ENCODE measurements at places on chromosomes 4 and X.

GRCh38 chr4:127586922-127587571, 45.7 kb upstream of the INTU start:
- DNase-seq, result no peak

DNA sequence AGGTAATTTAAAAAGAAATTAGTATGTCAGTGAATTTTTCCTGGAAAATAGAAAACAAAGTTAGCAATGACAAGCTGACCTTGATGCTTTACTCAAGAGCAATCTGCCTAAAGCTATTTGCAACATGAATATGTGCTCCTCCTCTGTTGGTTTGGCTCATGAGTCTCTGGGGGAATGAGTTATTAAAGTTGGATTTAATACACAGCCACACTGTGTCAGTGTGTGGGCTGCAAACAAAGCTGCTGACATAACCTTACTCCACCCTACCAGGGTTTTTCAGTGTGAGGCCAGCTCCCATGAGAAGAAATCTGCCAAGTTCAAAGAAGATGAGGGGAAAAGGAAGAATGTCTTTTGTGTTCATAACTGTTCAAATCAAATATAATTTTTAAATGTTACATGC, 280.5 kb downstream of the TLL1 start:
- DNase-seq, result no peak

- DNase-seq, result no peak
Observed at GRCh38 chrX:50003927-50004326, 81.5 kb downstream of the CLCN5 start.

DNA sequence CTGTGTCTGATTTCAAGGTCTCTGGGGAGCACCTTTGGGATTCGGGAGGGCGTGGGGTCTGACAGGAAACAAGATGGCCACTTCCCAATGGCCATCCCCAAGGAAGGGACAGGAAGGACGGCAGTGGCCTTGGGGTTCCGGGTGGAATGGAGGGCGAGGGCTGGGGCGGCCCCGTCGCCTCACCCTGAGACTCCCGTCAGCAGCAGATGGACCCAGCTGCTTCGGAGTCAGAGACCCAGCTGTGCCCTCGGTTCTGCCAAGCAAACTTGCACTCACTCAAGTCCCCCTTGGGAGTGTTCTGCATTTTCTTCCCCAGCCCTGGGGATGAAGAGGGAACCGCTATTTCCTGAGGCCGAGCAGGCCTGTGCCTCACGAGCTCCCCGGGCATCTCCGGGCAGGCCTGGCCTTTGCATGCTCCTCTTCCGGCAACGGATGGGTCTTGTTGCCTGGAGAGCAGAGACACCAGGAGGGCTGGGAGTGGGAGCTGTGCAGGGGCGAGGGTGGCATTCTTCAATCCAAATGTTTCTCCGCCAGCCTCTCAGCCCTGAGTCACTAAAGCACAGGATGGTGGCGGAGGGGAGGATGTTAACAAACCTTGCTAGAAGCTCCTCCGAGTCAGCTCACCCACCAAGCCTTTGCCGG, 6.8 kb upstream of the DUSP9 start:
- DNase-seq, result no peak

DNA sequence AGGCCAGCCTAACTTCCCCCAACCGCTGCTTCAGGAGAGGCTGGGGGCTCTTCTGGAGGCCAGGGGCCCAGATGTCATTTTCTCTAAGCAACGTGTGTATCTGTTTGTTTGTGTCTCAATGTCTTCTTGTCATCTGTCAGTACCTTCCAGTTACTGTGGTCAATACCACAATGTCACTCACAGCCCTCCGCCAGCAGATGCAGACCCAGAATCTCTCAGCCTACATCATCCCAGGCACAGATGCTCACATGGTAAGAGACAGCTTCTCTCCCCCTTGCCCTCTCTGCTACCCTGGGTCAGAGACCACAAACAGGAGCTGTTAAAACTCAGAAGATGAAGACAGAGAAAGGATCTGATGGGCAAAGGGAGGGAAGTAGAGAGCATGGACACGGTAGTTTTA, 5.0 kb downstream of the XPNPEP2 start:
- no peak for DNase-seq

DNA sequence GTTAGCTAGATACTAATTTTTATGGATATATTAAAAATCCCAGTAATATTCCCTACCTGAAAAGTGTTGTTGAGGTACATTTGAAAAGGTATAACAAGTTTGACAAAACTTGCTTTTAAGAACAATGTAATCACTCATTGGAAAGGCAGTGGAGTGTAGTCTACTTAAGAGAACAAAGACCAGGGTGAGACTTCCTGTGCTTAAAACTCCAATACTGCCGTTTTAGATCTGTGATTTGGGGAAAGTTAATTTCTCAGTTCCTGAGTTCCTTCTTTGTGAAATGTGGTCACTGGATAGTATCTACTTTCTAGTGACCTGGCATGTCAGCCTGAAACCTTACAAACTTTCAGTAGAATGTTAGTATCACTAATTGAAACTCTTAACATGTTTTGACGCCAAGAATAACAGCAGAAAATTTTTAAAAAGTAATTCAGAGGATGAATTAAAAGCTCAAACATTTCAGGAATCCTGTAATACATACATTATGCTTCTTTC, 56.8 kb downstream of the PCDH7 start:
- DNase-seq, result no peak

DNA sequence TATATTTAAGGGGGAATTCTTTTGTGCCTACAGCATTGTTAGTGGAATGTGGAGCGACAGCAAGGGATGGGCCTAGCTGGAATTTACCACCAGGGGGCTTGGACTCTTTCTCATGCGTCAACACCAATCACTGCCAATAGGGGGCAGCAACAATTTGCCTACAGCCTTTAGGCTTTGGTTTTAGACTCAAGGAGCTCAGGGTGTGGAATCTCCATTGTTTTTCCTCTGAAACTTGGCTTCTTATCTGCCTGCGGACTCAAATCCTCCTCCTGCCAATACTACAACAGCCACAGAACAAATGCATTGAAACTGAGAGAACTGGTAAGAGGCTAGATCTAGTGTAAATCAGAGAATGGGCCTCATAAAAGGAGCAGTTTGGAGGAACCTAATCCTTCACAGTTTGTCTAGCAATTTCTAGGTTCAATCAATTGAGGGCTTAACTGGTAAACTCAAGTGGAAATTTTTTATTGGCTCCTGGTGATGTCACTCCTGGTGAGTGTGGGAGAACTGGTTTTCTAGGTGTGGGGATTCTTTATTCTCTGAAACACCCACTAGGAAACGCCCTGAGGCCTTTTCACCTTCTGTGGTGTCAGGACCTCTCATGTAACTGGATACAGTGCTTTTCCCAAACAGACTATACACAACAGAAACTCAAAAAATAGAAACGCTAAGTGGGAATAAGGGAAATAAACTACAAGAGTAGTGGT, 27.9 kb upstream of the TMSB4X start:
- DNase-seq, result peak; percentile 70

DNA sequence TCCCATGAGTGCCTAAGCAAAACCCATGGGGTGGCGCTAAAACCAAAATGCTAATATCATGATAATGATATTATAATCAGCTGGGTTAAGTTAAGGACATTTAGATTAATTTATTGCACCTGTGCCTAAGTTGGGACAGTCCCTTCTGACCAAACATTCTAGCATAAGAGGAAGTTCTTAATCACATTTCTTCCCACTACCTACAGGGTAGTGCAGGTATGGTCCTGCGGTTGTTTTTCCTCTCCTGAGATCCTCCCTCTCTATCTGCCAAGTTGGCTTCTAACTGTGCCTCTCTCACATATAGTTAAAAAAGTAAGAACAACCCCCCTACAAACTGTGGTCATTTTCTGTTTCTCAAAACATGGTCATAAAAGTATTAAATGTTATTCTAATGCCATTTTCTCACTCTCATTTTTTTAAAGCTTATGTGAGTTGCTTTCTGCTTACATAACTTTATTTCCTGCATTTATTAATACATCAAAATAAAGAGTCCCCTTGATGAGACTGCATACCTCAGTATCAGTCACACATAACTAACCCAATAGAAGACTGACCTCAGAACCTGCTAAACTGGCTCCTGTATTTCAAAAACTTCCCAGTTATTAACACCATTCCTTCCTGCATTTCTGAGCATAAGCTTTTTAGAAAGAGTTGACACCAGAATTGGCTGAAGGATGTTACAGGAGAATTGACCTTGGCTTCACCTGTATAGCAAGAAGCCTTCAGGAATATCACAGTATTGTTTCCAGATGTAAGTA, 1332.5 kb downstream of the FSTL5 start:
- no peak for DNase-seq

GRCh38 chr4:133059117-133059516, 90.0 kb upstream of the PCDH10 start:
- DNase-seq, result no peak

DNA sequence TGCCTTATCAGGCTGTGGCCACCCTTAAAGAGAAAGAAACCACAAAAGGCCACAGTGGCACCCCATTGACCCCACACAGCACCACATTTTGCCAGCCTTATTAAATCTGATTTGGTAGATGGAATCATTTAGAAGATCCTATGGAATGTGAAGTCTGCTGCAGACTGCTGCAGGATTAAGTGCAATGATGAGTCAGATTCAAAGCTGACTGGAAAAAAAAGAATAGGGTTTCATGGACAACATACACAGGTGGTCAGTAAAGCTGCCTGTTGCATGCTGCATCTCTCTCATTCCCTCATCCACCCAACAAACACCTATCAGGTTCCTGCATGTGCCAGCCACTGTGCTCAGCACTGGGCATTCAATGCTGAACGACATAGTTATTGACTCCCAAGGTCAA, 56.6 kb downstream of the CHST7 start:
- DNase-seq, result no peak

DNA sequence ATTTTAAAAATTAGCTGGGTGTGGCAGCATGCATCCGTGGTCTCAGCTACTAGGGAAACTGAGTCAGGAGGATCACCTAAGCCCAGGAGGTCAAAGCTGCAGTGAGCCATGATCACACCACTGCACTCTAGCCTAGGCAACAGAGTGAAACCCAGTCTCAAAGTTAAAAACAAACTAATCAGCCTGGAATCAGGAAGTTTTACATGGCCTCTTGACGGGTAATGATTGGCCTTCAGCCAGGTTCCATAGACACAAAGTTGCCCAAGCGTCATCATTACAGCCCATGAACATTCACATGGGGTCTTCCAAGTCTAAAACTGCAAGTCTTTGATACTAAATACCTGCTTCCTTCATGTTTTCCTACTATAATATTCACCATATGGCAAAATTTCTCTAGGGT, 10.0 kb upstream of the RGN start:
- DNase-seq, result no peak

DNA sequence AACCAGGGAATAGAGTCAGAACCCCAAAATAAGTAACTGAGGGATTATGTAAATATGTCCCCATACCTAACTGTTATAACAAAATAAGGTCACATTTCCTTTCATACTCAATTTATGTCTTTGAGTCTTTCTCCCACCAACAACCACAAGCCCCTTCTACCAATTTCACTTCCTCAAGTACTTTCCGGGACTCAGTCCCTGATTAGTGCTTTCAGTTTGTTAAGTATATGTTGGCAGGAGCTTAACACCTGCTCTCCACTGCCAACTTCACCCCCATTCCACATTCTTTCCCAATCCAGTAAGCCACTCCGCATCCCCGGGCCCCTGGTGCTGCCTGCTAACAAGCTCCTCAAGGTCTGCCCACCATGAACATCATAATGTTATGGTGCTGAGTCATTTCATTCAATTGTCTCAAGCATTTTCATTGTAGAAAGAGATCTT, 71.3 kb upstream of the SPRY1 start:
- no peak for DNase-seq

DNA sequence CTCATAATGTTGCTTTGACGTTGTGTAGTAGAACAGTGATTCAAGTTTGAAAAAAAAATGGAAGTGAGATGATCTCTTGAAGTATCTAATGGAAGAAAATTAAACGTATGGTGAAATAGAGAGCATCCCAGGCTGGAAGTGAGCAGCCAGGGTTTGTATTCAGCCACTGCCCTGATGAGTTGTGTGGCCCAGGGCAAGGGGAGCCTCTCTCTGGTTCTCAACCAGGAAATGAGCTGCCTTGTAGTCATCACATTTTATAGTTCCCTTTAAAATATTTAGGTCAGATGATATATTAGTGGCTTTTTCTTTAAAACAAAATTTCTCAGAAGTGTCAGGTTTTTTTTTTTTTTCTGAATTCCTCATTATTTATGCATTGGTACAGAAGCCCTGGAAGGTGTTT, 150.3 kb downstream of the GPAT3 start:
- no peak for DNase-seq

DNA sequence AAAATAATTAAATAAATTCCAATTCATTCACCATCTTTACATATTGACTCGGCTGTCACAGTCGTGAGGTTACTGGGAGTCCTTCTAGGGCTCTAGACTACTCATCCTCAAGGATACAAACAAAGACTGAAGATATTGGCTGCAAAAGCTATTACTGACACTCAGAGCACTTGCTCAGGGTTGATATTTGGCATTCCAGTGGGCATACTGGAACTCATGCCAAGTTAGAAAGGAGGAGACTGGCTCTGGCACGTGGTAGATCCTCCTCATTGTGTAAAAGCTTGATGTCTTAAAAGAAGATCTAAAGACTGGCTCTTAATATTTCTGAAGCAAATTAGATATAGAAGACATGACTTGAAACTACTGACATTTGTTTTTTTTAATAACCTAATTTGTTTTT, 172.7 kb downstream of the GPM6A start:
- no peak for DNase-seq

DNA sequence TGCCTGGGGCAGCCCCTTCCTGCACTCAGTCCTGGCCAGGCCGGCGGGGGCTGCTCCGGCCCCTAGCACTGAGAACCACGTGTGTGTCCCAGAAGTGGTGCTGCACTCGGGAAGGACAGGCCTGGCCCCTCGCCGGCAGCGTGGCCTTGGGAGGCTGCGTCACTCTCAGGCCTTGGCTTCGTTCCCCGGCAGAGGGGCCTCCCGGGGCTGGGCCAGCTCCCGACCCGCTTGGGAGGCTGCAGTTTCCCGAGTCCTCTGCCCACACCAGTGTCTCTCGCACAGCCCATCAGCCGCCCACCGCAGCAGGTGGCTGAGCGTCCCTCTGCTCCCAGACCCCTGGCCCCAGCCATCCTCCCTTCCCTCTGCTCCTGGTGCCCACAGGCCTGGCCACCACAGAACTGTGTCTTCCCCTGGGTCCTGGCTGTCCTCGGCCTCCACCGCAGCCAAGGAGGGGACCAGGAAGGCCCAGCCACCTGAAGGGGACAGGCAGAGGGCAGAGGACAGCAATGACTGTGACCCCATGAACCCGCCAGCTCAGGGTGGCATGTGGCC, 10.9 kb upstream of the CPLX1 start:
- DNase-seq, result no peak

GRCh38 chr4:54265366-54265765, 36.3 kb downstream of the PDGFRA start:
- DNase-seq, result no peak
